PC-3 (cell line): ENCODE measurements at places on chromosomes 3 and 15.

DNA sequence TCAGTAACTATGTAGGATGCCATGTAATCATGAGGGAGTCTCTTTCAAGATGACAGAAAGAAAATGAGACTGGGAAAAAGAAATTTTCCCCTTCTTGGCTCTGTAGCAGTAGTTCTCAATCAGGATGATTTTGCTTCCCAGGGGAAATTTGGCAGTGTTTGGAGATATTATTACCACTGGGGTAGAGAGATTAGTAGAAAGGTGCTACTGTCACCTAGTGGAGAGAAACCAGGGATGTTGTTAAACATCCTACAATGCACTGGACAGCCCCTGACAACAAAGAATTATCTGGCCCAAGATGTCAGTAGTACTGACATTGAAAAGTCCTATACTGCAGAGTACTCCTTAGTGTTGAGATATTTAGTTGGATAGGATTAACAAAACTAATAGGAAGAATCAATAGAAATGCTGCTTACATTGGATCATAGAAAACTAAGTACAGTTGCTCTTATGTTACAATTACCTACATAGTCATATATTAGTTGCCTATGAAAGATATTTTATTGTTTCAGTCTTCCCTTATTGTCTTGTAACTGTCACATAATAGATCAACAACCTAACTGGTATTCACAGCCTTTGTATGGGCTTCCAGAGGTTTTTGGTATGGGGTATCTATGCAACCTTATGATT is 433.3 kb downstream of the RAP2B start:
- peak; percentile 68 for DNase-seq

- DNase-seq: no peak
Observed at GRCh38 chr15:64888336-64888735, 23.4 kb upstream of the ANKDD1A start.

GRCh38 chr15:68924866-68925560 is 5.3 kb upstream of the SPESP1 start:
- peak; percentile 86 for DNase-seq

GRCh38 chr3:12046406-12046805 is 42.2 kb downstream of the SYN2 start:
- peak; percentile 44 for DNase-seq

GRCh38 chr3:114101101-114101500 is 44.6 kb downstream of the QTRT2 start:
- DNase-seq: no peak

GRCh38 chr15:49979705-49980382 is 139.2 kb downstream of the ATP8B4 start:
- DNase-seq: no peak

GRCh38 chr3:160154033-160154432 is 71.2 kb upstream of the C3orf80 start:
- DNase-seq: peak; percentile 58

DNA sequence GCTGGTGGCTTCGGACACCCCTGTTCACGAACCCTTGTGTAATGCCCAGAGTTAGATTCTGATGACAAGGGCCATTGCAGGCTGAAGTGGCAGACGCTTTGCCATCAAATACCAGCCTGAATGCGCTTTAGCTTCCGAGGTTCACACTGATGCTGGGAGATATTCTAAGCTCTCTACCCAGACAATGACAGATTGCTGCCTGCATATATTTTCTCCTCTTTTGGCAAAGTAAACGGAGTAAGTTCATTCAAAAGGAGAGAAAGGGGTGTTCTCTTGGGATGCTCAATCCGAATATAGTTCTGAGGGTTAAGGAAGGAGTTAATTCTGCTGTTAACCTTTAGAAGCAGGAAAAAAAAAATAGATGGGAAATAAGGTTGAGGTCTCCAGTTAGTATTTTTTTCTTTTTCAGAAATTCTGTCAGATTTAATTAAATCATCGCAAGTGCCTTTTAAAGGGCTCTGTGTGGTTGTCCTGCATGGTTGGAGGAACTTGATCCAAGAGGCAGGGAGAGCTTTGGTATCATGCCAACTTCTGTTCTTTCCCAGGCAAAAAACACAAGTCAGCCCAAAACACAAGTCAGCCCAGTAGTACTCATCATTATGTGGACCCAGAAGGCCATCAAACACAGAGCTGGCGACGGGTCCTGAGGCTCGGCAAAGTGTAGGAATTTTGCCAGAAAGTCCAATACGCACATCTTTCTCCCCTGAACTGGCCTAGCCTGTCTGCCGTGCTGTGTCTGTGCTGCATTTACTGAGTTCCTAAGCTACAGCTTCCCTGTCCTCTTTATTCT is 70.9 kb upstream of the ST8SIA2 start:
- no peak for DNase-seq

DNA sequence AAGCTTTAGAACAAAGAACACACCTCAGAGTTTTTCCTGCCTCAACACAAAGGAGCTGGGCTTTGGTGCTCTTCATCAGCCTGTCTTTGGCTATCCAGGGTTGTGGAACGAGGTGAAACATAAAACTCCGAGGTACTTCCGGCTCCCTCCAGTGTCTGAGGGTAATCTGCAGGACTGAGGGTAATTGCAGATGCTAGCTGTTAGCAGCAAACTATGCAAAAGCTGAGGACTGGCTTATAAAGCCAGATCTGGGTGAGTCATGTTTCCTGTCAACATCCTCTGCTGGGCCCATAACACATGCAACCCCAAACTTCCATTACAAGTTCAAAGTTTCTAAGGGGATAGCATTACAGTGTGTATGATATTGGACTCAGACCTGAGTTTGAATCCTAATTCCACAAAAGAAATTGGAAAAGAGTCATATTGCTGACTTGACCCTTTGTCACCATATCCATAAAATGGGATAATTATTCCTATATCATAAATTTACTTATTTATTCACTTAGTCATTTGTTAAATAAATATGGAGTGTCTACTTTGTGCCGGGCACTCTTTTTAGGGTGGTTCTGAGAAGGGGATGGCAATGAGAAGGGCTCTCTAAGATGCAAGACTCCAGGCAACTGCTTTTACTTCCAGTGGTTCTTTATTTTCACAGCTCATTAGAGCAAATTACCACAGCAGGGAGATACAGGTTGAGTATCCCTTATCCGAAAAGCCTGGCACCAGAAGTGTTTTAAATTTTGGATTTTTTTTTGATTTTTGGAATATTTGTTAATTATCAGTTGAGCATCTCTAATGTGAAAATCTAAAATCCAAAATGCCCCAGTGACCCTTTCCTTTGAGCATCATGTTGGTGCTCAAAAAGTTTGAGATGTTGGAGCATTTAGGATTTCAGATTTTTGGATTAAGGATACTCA is 9.5 kb upstream of the TRIM69 start:
- DNase-seq: peak; percentile 92

DNA sequence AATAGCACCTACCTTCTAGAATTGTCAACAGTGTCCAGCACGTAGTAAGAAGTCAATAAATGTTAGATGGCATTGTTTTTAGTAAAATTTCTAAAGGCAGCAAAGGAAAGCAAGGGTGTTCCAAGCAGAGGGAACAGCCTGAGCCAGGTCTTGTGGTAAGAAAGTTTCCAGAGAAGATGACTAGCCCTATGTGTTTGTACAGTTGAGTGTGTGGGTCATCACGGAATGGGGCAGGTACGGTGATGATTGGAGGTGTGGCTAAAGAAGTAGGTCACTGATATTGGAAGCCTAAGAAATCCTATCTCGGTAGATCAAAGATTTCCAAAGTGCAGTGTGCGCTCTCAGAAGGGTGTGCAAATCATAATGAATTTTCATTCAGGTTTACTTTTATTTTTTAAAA is 94.2 kb upstream of the BCL6 start:
- peak; percentile 19 for DNase-seq

DNA sequence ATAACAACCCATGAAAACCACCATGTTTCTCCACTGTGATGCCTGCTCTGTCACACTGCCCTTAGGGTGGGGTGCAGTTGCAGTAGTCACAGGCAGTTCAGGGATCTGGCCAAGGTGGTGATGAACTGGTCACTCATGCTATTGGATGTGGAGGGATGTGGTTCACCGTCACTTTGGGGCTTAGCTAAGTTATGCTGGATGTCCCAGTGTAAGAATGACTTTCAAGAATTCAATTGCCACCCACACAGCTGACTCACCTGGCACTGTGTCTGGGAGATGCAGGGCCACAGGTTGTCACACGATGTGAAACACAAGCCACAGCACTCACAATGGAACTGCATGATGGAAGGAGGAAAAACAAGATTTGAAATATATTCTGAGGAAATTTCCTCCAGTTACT is 146.1 kb upstream of the CTNNB1 start:
- DNase-seq: peak; percentile 8

- DNase-seq: no peak
Observed at GRCh38 chr3:79657076-79657475, 110.7 kb downstream of the ROBO1 start.

- DNase-seq: peak; percentile 84
Observed at GRCh38 chr3:94036909-94037507, 8.6 kb upstream of the STX19 start.

DNA sequence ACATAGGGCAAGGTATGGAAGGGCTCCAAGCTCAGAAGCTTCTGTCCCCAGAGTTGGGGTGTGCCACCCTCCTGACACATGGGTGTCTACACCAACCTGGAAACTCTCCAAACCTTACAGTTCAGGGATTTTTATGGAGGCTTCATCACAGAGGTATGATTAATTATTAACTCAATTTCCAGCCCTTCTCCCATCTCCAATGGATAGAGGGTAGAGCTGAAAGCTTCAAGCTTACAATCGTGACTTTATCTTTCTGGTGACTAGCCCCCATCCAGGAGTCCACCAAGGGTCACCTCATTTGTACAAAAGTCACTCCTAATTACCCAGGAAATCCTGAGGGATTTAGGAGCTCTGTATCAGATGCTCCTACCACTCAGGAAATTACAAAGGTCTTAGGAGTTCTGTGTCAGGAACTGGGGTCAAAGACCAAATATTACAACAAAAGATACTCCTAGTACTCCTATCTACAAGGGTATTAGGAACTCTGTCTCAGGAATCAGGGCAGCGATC is 62.7 kb downstream of the TFDP2 start:
- no peak for DNase-seq

GRCh38 chr3:54901906-54902685 is 25.8 kb downstream of the LRTM1 start:
- no peak for DNase-seq
